Activated T-helper 1 cell treated with anti-CD3 and anti-CD28 coated beads, Interleukin-2, amount 50 U/mL, for 16 hours (primary cell): ENCODE measurements at places on chromosomes 2 and 18.

GRCh38 chr2:33230842-33231241 is 245.6 kb upstream of the RASGRP3 start:
- no peak for DNase-seq

GRCh38 chr18:36335476-36336279 is 38.2 kb downstream of the FHOD3 start:
- no peak for DNase-seq

DNA sequence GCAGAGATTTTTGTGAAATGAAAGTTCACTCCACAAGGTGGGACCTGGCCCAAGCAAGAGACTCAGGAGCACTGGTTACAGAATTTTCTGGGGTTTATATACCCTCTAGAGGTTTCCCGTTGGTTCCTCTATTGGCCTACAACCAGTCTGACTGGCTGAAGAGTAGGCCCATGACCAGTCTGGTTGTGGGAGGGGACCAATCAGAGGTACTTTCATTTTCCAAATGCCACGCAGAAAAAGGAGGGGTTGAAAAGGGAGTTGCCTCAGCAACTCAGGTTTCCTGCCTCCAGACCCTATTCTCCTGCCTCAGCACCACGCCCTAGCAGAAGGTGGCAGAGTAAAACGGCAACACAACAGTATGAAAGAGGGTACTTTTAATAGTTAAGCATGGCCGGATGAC is 98.4 kb downstream of the COLEC12 start:
- no peak for DNase-seq

DNA sequence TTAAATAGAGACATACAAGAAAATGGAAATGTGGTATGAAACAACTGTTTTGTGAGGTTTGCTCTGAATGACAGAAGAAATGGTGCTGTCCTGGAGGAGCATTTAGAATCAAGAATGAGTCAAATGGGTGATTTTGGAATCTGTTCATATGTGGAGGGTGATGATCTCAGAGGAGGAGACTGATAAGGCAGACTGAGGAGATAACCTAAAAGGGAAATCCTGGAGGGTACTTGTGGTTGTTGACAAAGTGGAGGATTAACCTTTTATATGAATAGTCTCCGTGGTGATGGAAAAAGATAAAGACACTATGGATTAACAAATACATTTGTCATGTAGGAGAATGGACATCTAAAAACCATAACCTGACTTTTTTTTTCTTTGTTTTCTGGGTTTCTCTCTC is 74.1 kb downstream of the MMADHC start:
- DNase-seq, result no peak

- DNase-seq, result no peak
These were observed 410.7 kb upstream of the TNP1 start for GRCh38 chr2:217270485-217271121.

GRCh38 chr18:25298853-25299274 is 53.1 kb downstream of the ZNF521 start:
- no peak for DNase-seq

DNA sequence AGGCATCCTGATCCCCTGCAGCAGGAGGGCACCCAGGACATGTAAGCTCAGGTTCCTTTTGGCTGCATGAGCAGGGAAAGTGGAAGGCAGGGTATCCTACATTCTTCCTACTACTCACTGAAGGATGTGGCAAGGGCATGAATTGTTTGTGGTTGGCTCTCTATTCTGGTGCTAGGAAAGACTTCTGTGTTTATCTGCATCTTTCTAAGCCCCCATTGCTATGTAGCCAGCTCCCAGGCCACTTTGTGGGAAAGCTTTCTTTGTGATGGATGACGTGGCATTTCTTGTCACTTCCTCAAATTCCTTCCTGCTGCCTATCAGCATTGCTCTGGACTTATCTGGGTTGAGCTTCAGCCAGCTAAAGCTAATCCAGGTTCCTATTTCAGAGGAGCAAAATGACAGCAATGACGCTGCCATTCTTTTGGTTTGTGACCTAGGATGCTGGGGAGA is 46.2 kb downstream of the MEIS1 start:
- DNase-seq, result no peak

DNA sequence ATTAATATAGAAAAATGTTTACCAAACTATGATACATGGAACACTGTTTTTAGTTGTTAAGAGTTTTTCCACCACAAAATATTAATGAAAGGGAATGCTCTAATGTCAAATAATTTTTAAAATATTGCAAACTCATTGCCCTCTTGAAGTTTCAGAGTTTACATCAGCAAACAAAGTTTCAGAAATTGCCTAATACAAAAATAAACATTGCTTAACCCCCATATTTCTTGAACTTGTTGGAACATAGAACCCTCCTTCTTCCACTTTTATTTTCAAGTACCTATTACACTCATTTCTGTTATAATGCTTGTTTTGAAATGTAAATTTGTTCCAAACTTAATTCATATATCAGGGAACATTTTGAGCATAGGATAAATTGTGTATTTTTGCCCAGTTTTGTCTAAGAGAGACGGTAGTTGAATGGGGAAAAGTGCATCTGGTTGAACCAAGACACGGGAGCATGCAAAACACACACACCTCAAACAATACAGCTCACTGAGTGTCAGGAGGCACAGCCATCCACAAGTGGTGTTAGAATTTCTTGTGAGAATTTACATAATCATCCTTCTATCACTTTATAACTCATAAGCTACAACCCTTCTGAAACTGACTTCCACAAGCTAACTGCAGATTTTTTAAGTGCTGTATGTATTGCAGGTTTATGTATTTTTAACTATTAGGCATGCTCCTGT is 5.3 kb upstream of the MC4R start:
- no peak for DNase-seq

DNA sequence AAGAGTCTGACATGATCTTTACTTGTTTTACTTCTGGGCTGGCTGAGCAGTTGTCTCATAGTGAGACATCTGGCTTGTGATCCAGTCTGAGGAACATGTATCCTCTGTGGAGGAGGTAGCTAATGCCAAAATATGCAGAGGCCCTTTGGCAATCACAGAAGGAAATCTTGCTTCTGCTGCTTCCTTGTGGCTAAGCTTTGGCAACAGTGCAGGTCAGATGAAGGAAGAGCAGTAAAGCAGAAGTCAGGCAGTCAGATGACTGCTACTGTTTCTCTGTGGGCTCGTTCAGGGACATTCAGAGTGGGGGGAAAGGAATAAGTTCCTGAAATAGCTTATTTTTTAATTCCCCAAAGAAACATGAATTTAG is 22.3 kb downstream of the DOK1 start:
- DNase-seq, result no peak

- no peak for DNase-seq
These were observed 85.2 kb downstream of the EIPR1 start for GRCh38 chr2:3292416-3292815.

DNA sequence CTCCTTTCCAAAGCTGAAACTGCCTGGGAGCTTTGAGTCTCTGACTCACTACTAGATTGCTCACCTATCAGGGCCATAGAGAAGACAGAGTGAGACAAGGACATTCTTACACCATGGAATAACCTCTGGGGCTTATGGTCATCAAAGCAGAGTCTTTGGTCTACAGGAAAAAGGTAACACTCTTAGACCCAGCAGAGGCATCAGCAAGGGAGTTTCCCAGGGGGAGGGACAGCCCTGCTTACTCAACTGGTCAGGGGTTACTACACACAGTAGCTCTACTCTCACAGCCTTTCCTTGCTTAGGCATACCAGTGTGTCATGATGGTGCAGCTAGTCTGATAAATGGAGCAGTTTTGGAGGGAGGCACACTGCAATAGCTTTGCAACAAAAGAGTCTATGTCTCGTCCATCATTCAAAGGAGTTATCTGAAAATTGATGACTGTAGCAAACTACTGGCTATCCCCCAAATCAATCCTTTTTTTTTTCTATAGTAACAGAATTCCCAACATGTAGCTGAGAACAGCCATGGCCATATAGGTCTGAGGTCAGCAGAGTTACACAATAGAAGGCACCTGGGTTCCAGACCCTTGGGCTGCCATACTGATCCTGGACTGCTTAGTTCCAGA is 22.4 kb upstream of the CD28 start:
- no peak for DNase-seq

- no peak for DNase-seq
These were observed 145.1 kb upstream of the RMP24 start for GRCh38 chr18:35827275-35827902.

DNA sequence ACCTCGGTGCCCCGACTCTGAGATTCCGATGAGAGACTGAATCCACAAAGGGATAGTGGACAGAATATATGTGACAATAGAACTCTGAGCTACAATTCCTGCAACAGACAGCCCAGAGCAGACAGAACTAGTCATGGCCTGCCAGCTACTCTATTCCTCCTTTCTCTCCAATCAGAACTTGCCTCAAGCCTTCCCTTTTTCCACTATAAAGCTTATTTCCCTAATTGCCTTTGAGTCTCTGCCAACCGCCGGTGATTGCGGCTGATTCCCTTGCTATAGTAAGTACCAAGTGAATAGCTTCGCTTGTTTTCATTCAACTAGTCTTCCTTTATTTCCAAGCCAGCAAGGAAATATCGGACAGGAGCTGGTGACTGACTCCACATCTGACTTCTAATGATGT is 96.8 kb downstream of the DSC3 start:
- DNase-seq, result no peak

GRCh38 chr2:227198866-227199265 is 34.4 kb downstream of the COL4A3 start:
- DNase-seq, result no peak

DNA sequence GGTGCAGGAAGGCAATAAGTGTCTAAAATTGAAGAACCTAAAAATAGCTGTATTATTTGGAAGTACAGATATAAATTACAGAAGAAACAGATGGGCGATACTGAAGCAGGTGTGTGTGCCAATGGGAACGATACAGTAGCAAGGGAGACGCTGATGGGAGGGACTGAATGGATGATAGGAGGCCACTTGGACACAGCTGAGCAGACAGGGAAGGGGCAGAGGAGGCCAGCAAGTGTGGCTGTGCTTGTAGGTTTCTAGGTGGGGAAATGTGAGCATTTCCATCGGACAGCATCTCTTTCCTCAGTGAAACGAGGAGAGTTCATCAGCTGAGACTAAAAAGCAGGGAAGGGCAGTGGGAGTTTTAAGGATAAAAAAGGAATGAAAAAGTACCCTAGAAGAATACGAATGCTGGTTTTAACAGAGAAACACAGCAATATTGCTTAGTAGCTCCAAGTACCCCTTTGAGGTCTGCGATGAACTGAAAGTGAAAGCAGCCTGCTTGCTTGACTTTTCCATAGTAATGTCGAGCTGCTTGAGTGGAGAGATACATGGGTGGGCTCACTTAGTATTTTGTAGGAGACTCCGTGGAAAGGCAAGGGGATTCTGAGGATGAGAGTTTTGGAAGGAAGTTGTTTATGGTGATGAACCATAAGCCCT is 91.7 kb upstream of the EPC2 start:
- no peak for DNase-seq

- DNase-seq, result no peak
These were observed 64.8 kb downstream of the TNS1 start for GRCh38 chr2:217938036-217938435.

DNA sequence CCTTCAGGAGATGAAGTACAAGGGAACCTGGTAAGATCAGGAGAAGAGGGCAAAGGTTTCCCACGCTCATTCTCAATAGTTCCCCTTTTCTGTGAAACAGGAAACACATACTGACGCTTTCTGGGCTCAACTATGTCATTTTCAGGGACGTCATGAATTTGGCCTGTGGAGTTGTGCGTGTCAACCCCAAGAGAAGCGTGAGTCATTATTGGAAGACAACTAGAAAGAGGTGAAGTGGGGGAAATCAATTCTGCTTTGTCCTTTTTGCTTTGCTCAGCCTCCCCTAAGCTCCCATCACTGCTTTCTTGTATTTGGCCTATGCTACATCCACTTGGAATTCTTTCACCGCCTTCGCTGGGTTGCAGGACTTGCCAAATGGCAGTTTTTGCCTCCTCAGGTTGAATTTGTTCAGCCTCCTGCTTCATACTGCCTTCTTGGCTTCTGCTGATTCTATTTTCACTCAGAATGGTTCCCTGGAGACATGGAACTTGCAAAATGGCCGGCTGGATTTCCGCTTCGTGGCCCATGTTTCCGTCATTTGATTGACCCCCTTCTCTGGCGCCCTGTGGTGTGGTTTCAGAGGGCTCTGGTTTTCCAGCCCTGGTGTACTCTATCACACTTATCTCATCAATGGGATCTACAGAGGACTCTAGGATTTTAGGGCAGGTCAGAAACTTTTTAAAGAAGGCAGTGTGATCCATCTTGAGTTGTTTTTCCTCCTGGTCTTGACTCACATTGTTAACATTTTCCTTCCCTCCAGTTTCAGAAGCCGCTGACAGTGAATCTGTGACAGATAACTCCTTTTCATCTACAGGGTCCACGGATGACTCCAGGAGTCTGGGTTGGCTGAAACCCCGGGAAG is 93.3 kb downstream of the ALPK2 start:
- no peak for DNase-seq

GRCh38 chr2:236840215-236840614 is 245.5 kb upstream of the COPS8 start:
- no peak for DNase-seq

GRCh38 chr2:85678794-85679672 is 11.0 kb upstream of the SFTPB start:
- DNase-seq, result peak; percentile 61

- DNase-seq, result no peak
These were observed 20.3 kb upstream of the ASXL3 start for GRCh38 chr18:33557706-33558105.

GRCh38 chr18:36809590-36810381 is 19.0 kb downstream of the TPGS2 start:
- peak; percentile 5 for DNase-seq

GRCh38 chr2:173164396-173164795 is 88.8 kb downstream of the MAP3K20 start:
- no peak for DNase-seq

DNA sequence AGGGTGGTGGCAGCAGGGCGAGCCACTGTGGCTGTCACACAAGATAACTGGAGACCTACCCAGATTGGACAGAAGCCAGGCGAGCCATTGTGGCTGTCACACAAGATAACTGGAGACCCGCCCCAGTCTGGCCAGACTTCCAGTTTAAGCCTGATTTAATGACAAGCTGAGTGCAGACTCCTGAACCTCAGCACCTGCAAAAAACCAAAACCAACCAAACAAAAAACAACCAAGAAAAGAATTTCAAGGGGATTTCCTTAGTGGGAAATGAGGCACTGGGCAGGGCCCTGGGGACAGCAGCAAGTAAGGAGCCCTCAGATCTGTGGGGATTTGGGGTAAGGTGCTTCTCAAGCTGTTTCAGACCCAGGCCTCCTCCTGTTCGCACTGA is 95.2 kb upstream of the BOD1L2 start:
- no peak for DNase-seq

- DNase-seq, result no peak
These were observed at the start of gene MGAT5 for GRCh38 chr2:134253804-134254203. TSS of gene MGAT5 (plus strand) at chr2:134254072. CDS start at chr2:134254404, 332 bp downstream.

- DNase-seq, result no peak
These were observed 106.7 kb downstream of the XRCC5 start for GRCh38 chr2:216215658-216216390.
